Activated naive CD4-positive, alpha-beta T cell treated with Interleukin-2 at 50 U/mL for 16 hours (primary cell): ENCODE measurements at places on chromosomes 2 and 18.
A peak's percentile ranks its signal among the peaks of the same experiment; 100 is the strongest.

GRCh38 chr2:122843503-122843902, 1088.1 kb downstream of the TSN start:
- no peak for DNase-seq

- DNase-seq: no peak
Measured at GRCh38 chr18:27769152-27769551, 407.8 kb downstream of the CDH2 start.

DNA sequence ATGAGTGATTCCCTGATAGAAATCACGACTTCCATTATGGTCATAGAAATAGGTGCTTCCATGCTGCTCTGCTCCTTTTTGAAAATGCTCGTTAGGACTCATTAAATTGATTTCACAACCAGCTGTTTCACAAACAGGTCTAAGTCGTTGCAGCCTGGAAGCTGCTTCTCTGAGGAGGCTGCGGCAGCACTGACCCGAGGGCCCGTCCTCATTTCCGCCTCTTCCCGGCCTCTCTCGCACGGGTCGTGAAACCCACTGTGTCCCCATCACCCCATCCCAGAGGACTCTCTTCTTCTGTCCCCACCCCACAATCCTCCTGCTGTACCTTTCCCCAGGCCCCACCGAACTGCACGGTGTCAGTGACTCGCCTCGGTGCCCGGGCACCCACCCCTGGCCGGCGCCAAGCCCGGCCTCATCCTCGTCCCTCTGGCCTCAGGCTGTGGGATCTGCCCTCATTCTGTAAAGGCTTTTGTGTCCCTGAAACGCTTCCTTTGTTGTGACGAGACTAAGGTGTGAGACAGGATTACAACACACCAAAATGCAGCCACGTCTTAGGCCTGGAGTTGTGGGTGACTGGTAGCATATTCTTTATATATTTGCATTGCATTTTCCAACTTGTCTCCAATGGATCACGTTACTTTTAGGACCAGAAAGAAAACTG, 112.7 kb upstream of the CTDP1 start:
- DNase-seq: no peak

GRCh38 chr2:111117598-111118480, 2.9 kb upstream of the BCL2L11 start:
- peak; percentile 32 for DNase-seq

- DNase-seq: no peak
Measured at GRCh38 chr2:39665811-39666490, at the start of gene TMEM178A. Gene TMEM178A, plus strand, starts transcription at chr2:39665917. Its CDS starts 58 bp downstream, at chr2:39665975.
